ENCODE measurements at places on chromosomes 4 and X.

DNA sequence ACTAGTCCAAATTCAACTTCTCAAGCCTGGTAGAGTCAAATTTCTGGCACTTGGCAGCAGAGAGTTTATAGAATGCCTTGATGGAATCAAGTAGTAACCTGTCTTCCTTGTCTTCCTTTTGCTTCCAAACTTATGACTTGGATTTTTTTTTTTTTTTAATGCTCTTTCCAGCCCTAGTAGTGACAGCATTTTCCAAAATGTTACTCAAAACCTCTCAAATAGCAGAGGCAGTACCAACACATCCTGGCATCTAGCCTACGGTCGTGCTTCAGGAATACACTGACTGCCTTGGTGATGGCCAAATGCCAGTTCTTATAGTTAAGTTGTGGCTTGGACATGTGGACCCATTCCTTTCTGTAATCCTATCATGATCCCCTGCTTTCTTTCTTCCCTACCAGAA is 46.0 kb downstream of the GALNT7 start:
- DNase-seq = no peak

- no peak for DNase-seq
Observed at GRCh38 chr4:1028574-1029220, 17.3 kb downstream of the FGFRL1 start.

DNA sequence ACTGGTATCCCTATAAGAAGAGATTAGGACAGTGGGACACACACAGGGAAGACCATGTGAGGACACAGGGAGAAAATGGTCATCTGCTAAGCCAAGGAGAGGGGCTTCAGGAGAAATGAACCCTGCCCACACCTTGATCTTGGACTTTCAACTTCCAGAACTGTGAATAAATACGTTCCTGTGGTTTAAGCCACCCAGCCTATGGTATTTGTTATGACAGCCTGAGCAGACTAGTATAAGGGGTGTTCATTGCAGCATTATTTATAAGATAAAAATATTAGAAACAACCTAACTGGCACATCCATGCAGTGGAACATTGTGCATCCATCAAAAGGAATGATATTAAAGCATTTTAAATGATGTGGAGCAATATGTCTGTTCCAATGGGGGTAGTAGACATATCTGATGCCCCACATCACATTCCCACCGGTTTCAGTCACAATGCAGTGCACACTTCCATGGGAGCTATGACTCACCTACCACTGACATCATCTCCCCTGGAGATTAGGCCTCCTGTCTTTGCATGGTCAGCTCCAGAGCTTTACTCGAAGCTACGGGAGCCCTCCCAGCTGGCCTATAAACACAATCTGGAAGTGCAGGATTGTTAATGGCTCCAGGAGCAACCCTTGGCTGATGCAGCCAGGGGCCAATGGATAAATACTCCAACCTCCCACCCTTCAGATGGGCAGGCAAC is 38.9 kb upstream of the MAMLD1 start:
- no peak for DNase-seq

GRCh38 chr4:8188743-8189550 is 10.1 kb upstream of the SH3TC1 start:
- no peak for DNase-seq

GRCh38 chrX:40108959-40109287 is 11.2 kb upstream of the BCOR start:
- no peak for DNase-seq

DNA sequence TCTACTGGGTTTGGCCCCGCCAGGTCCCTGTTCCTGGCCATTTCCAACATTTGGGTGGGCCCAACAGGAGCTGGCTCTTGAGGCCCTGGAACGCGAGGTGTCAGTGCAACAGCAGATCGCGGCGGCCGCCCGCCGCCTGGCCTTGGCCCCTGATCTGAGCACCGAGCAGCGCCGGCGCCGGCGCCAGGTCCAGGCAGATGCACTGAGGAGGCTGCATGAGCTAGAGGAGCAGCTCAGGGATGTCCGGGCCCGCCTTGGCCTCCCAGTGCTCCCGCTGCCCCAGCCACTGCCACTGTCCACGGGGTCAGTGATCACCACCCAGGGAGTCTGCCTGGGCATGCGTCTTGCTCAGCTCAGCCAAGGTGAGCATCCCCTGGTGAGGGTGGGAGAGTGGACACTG is 5.5 kb downstream of the CCDC120 start:
- no peak for DNase-seq

DNA sequence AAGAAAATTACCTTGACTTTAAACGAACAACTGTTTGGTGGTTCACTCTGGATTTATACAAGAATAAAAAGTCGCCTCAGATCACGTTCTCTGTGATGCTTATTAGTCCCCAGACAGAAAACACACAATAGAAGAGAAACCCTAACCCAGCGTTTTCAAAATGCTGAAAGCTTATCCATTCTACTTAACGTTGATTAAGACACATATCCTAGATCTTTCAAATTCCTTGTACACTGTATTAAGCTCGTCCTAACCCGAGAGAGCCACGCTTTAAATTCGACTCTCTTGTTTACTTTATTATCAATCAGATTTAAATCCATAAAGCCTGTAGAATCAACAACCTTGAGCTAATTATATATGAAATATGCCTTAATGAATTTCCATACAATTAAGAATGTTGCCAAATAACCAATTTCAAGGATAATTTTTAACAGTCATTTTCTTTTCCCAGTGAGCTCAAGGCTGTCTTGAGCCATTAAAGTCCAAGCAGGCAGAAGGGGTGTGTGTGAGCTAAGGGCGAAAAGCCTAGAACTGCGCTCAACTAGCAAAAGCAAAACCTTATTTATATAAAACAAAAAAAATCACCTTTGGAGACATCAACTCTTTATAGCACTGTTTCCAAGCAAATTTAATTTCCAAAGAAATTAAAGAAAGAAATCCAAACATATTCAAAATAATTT is 981 bp upstream of the PITX2 start:
- no peak for DNase-seq

DNA sequence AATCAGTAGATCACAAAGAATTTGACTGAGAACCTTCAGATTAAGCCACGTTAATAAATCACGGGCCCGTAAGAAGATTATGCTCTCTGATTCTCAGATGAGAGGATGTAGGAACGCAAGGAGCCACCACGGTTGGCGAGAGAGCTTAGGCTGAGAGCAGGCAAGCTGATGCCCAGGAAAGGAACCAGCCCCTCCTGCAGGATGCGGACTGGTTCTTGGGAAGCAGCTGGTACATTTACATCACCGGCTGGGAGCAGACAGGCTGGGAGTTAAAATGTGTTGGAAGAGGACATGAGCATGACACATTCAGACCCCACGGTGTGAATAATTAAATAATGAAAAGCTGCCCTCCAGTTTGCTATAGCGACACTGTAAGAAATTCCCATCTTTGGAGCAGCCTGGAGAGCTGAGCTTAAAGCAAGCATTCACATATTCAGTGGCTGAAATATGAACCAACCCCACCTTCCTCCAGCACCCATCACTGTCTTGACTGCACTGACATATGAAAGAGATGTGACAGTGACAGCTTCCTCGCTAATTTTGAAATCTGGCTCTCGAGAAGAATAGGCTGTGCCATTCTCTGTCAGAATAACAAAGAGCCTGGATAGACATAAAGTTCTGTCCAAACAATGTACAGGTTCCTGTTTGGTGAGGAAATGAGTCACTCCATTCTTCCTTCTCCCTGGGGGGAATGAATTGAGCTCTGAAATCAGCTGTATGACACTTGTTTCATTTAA is 33.1 kb downstream of the LNX1 start:
- DNase-seq = no peak

DNA sequence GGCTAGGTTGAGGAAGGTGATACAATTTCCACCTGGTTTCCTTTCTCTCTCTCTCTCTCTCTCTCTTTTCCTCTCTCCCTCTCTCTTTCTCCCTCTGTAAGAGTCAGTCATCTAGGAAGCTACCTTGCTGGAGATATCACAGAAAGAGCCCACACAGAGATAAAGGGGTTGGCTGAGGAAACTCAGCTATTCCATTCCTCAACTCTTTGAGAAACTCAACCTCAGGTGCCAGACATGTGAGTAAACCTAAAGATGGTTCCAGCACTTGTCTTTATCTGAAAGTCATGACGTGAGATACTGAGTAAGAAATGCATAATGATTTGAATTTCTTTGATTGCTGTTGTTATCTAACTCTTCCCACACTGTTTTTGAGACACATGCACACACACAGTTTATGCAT is 564.0 kb downstream of the SPOCK3 start:
- DNase-seq = no peak

GRCh38 chr4:36189511-36190226 is 54.6 kb downstream of the ARAP2 start:
- DNase-seq = no peak

DNA sequence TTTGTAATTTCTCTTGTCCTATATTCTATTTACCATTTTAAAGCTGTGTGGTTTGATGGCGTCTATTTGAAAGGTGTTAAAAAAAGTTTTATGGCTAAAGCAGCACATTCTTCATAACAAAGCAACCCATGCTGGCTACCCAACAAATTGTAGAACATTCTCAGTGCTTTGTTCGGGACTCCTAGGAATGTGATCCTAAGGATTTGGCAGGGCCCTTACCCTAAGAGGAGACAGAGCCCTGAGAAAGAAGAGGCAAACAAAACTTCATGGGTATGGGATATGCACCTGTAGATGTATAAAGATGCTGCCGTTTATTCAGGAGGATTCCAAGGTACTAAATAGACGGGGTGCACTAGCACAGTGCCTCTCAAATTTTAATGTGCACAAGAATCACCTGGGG is 370.8 kb upstream of the DIPK2B start:
- no peak for DNase-seq

DNA sequence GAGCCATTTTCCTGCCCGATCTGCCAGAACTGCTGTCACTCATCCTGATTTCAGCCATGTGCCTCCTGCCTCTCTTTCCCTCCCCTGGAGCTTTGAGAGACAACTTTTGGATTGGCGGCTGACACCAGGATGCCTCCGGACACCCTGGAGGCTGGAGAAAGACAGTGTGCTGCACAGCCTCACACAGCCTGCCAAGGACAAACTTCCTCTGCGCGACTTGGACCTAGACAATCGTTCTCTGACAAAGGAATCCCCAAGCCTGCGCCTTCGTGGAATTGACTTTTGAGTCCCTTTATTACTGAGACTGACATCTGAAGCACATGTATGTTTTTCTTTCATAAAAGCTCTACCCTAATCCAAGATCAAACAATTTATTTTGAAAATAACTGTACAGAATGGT is 10.8 kb upstream of the LDB2 start:
- no peak for DNase-seq

All from stimulated activated CD8-positive, alpha-beta memory T cell treated with anti-CD3 and anti-CD28 coated beads, Interleukin-15, amount 100 ng/mL, for 1 hour (primary cell).